ENCODE measurements at places on chromosomes 5 and 9.

DNA sequence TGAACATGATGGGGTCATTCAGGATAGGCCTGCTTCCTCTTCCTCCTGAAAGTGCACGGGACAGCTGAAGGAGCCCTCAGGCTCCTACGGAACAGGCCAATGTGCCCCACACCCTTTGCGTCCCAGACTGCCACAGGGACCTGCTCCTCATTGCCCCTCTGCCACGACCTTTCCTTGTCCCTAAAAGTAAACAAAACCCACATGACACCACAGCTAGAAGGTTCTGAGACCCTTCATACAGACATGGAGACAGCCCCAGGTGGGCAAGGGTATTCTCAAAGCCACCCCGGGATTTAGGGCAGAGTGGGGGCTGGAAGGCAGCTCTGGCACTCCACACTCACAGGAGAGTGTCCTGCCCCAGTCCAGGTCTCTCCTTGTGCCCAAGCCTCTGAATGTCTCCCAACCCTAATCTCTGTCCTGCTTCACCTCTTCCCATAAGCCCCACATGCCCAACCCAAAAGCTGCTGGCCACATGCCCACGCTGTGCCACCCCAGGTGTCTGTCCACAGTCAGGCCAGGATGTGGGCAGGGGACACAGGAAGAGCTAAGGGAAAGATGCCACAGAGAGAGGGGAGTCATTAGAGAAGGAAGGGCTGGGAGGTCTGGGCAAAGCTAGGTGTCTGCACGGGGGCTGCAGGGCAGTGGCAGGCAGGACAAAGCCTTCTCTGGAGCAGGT is 800 bp downstream of the AMBP start:
- no peak for DNase-seq

DNA sequence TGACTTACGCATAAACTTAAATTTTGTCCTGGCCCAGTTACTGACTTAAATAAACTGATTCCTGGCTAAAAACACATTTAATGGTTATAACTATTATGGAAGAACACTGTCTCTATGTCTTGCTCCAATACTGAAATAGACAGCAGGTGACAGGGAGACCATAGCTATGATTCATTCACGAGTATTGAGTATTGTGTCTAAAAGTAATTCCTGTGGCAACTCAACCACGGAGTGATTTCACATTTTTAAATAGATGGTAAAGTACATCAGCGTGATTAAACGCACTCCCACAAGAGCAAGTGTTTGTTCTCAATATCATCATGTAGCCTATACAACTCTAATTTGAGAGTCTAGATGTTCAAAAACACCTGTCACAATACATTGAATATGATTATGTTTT is 35.9 kb upstream of the PCSK1 start:
- DNase-seq = no peak

- no peak for DNase-seq
Measured at GRCh38 chr5:141672841-141673813, 8.9 kb downstream of the ARAP3 start.

GRCh38 chr5:17221843-17222636 is 4.6 kb downstream of the BASP1 start:
- no peak for DNase-seq

GRCh38 chr5:39605588-39606575 is 181.1 kb upstream of the DAB2 start:
- DNase-seq = no peak

DNA sequence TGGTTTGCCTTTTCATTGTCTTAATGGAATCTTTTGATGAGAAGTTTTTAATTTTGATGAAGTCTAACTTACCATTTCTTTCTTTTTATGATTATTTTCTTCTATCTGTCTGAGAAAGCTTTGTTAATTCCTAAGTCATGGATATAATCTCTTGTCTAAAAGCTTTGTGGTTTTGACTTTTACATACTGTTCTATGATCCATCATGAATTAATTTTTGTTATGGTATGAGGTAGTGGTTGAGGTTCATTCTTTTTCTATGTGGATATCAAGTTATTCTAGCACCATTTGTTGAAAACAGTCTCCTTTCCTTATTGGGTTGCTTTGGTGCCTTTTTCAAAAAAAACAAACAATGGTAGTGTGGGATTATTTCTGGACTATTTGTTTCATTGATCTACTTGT is 20.4 kb downstream of the FBXO10 start:
- DNase-seq = no peak

DNA sequence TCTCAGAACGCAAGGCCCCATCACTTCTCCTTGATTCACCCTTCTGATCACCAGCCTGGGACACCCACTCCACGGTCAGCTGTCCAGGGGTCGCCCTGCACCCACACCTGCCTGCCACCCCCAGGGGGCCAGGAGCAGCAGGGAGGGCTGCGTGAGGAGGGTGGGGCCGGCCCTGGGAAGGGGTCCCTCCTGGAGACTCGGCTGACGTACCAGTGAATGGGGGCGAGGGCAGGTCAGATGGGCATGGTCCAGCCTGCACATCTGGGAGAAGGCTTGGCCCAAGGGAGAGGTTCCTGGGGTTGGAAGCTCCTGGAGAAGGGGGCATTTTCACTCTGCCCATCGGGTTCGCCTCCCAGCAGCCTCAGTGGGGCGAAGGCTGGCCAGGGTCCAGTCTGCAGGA is 21.8 kb upstream of the SARDH start:
- no peak for DNase-seq

GRCh38 chr5:118220556-118221195 is 767.7 kb downstream of the DTWD2 start:
- no peak for DNase-seq

GRCh38 chr5:100827481-100827889 is 75.6 kb downstream of the ST8SIA4 start:
- DNase-seq = no peak

DNA sequence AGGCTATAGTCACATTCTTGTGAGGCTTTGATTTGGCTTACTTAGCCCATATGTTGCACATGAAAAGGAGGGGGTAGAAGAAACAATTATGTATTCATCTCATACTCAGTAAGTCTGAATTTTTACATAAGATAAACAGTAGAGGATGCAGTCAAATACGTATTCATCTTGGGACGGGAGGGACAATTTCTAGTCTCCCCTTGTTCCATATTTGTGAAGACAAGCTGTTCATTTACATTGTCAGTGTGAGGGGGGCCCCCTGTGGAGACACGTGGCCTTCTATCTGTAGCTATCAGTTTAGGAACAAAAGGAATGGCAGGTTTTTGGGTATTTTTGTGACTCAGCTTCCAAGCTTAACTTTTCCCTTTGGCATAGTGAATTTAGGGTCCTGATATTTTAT is 49.2 kb upstream of the PPP1R2B start:
- no peak for DNase-seq

DNA sequence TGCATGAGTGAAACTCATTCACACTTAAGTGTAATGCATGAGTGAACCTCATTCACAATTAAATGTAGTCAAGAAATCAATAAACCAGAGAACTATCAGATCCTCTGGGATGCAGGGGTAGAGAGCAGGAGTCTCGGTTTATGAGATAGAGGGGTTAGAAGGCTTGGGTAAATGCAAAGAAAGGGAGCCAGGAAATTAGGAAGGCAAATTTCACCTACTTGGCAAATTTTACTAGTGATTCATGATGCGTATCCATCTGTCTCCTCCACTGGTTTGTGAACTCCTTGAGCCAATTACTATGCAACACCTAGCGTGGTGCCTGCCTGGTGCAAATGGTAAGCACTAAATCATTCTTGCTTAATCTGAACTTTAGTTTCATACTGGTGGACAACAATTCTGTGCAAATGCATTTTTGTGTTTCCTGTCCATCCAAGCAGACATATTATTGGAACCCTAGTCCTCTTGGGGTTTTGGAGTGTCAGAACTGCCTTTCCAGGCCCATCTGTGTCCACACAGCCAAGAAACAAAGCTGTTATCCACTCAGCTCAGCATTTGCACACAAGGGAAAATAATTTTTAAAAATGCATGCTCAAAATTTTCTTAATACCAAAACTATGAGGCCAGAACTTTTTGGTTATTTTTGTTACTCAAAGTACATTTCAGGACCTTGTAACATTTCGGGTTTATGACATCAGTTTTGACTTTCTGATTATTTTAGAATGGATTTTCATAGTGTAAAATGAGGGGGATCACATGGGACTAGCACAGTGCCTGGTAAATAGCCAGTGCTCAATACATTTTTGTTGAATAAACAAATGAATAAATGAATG is 5.2 kb downstream of the HAPLN1 start:
- DNase-seq = no peak

DNA sequence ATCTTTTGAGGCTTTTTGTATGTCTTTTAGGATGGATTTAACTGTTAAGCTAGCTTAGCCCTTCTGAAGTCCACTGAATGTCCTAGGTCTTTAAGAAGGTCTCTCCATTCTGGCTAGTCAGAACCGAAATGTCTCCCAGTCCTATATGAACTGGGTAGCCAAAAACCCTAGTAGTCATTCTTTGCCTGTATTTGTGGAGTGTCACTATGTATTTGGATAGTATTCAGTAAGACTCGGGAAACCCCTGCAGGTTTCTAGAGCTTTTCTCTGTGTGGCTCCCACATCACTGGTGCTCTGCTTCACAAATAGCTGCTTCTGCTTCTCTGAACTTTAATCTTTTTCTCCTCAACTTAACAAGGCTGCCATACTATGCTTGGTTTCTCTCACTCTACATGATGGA is 68.0 kb downstream of the RIC1 start:
- DNase-seq = no peak

- DNase-seq = no peak
Measured at GRCh38 chr9:112694706-112695555, 23.0 kb downstream of the INIP start.

DNA sequence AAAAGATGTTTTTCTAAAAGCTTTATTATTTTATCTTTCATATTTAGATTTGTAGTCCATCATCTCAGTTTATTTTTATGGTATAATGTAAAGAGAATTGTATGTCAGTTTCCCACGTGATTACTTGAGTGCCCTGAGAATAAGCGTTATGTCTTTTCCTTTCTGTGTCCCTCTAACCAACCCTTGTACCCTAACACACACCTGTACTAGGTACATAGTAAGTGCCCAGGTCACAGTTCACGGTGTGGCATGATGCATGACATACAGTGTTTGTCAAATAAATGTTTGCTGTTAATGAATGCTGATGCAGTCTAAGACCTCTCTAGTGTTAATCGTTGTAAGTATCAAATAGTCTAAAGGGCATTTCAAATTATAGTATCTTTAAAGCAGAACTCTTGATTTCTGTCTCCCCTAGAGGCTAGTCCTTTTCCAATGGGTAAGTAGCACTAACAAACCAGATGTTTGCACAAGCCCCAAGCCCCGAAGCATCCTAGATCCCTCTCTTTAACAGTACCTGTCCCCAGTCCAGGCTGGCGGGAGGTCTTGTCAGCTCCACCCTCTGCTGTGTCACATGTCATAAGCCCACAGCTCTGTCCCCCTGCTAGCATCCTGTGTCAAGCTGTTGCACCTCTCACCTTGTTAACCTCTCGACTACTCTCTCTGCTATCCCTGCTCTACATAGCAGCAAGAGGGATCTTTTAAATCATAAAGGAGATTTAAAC is 23.7 kb downstream of the NUP214 start:
- no peak for DNase-seq

DNA sequence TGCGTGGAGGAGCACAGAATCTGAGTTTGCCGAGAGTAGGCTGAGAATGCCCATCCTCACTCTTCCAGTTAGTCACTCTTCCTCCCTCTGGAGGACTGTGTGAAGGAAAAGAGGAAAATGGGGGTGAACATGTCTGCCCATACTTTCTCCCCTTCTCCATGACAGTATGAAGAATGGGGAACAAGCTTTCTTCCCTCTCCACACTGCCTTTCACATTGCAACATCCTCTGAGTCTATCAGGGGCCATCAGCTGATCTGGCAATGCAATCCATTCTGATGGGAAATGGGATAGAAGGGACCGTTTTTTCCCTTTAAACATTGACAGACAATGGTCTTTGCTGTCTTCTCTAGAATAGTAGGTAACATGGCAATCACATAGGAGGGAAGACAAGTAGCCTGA is 56.8 kb downstream of the UGCG start:
- no peak for DNase-seq

DNA sequence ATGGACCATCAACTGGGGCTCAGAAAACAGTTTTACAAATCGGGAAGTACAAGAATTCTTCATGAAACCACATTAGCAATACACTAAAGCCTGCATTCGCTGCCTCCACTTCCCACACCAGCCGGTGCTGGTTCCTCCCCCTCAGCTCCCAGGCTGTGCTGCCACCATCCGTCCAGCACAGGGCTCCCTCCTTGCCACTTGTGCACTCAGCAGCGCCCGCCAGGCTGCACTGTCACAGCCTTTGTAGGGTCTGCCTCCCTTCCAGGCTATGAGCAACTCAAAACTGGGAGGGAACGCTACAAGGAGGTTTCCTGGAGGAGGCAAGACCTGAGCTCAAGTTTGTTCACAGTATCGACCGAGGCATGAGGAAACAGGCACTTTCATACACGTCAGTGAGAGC is 7.7 kb downstream of the MAPK9 start:
- no peak for DNase-seq

GRCh38 chr5:142250119-142250518 is 74.7 kb downstream of the SPRY4 start:
- no peak for DNase-seq

DNA sequence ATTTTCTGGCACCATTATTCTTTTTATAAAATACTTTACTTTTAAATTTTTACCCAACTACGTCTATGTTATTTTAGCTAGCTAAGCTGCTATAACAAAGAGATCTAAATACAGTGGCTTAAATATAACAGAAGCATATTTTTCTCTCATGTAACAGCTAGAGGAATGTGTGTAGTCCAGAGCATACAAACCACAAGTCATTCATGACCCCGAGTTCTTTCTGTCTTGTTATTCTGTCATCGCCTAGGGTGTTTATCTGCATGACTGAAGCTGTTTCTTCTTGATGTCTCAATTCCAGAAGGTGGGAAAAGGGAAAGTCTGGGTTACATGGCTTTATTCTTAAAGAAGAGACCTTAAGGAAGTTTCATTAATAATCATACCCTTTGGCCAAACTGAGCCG is 136.9 kb upstream of the RFX3 start:
- DNase-seq = no peak

- no peak for DNase-seq
Measured at GRCh38 chr9:127846443-127847177, 7.8 kb downstream of the ENG start.

GRCh38 chr5:116542619-116543018 is 32.0 kb downstream of the SEMA6A start:
- no peak for DNase-seq

DNA sequence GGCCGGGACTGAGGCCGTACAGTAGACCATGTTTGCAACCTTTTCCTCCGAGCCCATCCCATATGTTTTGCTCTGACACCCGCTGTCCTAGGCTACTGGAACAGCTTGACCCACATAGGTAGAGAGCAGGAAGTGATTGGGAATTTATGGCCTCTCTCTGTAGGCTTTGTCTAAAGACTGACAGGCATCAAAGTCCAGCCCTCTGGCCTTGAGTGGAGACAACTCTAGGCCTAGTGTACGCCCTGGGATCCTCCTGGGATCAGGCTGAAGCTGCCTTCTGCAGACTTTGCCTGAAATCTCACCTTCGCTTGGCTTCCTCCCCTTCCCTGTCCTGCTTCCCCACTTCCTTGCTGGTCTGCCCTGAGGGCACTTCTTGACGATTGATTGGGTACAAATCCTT is 13.6 kb upstream of the AKNA start:
- no peak for DNase-seq
